Activated naive CD8-positive, alpha-beta T cell treated with anti-CD3 and anti-CD28 coated beads for 36 hours (primary cell): ENCODE measurements at places on chromosomes 16 and 17. TPM values are rescaled to one million over a fixed set of nuclear protein-coding genes. Genes with fewer than 3 reads are reported as not detected.

The TOP2A gene
- total RNA-seq: 244 TPM

- H3K27ac ChIP-seq: no peak overlapping the region
- no peak for DNase-seq
- H3K36me3 ChIP-seq: peaks cover 13% of the 10 kb centered on the region
Measured at GRCh38 chr17:19937522-19937921, 40.1 kb downstream of the AKAP10 start.

- no peak for DNase-seq
- no peaks in the 10 kb centered on the region for H3K36me3 ChIP-seq
- no peak overlapping the region for H3K27ac ChIP-seq
- peaks cover 4% of the 10 kb centered on the region for H3K4me1 ChIP-seq
- H3K4me3 ChIP-seq: no peak overlapping the region
Measured at GRCh38 chr17:15237106-15237425, 28.1 kb downstream of the PMP22 start.

DNA sequence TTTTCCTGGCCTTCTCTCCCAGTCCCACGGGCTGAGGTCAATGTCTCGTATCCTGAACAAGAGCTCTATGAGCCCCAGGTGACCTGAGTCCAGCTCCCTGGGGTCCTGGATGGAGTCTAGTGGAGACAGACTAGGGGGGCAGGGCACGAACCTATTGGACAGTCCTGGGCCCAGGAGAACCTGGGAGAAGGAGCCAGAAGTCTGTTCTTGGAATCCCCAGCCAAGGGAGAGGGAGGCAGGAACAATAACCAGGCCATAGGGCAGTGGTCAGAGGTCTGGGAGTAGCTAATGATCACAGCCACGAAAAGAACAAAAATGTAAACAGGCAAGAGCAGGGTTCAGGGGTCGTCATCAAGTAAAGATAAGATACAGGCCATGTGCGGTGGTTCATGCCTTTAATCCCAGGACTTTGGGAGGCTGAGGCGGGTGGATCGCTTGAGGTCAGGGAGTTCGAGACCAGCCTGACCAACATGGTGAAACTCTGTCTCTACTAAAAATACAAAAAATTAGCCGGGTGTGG lies 60.8 kb downstream of the COPRS start:
- H3K27ac ChIP-seq: no peak overlapping the region
- no peaks in the 10 kb centered on the region for H3K36me3 ChIP-seq
- no peak for DNase-seq

- H3K27ac ChIP-seq: no peak overlapping the region
- no peaks in the 10 kb centered on the region for H3K36me3 ChIP-seq
- peaks cover 4% of the 10 kb centered on the region for H3K4me1 ChIP-seq
- H3K4me3 ChIP-seq: no peak overlapping the region
- peaks cover 8% of the 10 kb centered on the region for H3K27me3 ChIP-seq
Measured at GRCh38 chr16:71537643-71538042, 11.4 kb downstream of the CHST4 start.

GRCh38 chr17:15955793-15956541 lies 11.0 kb downstream of the ADORA2B start:
- no peak overlapping the region for H3K4me3 ChIP-seq
- H3K27me3 ChIP-seq: no peaks in the 10 kb centered on the region
- H3K36me3 ChIP-seq: peaks cover 7% of the 10 kb centered on the region
- no peak overlapping the region for H3K27ac ChIP-seq

DNA sequence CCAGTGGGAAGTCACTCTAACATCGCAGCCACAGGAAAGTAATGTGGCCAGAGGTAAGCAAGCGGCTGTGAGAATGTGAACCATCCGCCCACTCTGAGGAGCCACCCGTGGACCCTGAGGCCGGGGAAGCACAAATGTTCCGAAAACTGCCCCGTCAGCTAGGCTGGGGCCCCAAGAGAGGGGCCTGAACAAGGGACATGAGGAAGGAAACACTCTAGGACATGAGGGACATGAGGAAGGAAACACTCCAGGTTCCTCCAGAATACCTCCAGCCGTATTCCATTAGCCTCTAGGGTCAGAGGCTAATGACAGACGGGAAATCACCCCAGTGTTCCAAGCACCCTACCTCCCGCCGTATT lies 317 bp downstream of the TEFM start:
- peaks cover 13% of the 10 kb centered on the region for H3K36me3 ChIP-seq
- DNase-seq: peak; percentile 27
- no peaks in the 10 kb centered on the region for H3K27me3 ChIP-seq
- peak overlapping the region; percentile 94 for H3K27ac ChIP-seq

DNA sequence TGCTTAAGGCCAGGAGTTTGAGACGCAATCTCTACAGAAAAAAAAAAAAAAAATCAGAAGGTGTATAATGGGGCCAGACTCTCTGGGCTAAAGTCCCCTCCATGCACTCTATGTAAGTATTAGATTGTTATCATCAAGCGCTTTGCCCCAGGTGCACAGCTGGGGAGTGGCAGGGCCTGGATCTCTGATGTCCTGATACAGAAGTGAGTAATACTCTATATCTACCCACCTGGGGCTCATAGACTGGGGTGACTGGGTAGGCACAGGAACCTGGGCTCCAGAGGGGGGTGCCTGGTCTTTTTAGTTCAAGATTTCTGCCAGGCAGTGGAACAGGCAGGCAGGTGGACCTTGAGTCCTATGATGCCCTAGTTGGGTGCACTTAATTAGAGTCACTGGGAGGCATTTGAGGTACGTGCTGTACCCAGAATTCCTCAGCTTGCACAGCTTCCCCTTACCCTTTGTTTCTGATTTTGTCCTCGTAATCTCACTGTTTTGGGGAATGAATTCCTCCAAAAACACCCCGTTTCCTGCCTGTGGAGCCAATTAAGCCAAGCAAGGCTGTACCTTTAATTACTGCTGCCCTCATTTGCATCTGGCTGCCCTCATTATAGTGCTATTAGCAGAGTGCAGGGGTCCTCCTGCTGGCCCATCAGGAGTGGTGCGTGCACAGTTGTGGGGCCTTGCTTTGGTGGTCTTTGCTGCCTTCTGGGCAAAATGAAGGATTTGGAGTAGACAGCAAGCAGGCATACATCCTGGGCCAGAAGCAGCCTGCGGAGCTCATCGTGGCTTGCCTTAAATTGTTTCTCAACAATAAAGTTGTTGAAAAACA lies 239.0 kb downstream of the SNX29 start:
- H3K36me3 ChIP-seq: peaks cover 20% of the 10 kb centered on the region
- H3K27me3 ChIP-seq: no peaks in the 10 kb centered on the region

- H3K4me1 ChIP-seq: no peaks in the 10 kb centered on the region
- no peak overlapping the region for H3K27ac ChIP-seq
- no peak for DNase-seq
- H3K27me3 ChIP-seq: no peaks in the 10 kb centered on the region
- no peak overlapping the region for H3K4me3 ChIP-seq
- peaks cover 10% of the 10 kb centered on the region for H3K36me3 ChIP-seq
Measured at GRCh38 chr16:72637306-72637705, 410.6 kb downstream of the ZFHX3 start.

The ABCC12 gene
- not detected for total RNA-seq

The C16orf95 gene
- total RNA-seq: 9.9 TPM

The GDE1 gene
- 24.0 TPM for total RNA-seq

DNA sequence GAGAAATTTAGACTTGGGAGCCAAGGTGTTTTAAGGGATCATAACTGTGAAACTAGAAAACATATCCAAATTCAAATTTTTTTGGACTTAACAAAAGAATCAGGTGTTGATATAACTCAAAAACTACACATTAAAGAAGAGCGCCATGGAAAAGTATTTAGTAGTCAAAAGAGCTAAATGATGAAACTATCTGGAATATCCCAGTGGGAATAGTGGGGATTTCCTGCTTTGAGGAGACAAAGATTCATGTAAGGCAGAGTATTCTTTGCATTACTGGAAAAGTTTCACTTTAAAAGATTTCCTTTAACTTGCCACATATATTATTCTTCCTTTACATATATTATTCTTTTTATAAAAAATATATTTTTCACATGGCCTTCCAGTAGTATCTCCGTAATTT lies 40.3 kb upstream of the VPS4A start:
- DNase-seq: no peak
- H3K4me1 ChIP-seq: no peaks in the 10 kb centered on the region
- no peaks in the 10 kb centered on the region for H3K27me3 ChIP-seq
- H3K27ac ChIP-seq: no peak overlapping the region
- H3K4me3 ChIP-seq: no peak overlapping the region
- peaks cover 3% of the 10 kb centered on the region for H3K36me3 ChIP-seq

The FZD2 gene
- total RNA-seq: not detected

GRCh38 chr17:29124135-29124924 lies 55.9 kb downstream of the MYO18A start:
- DNase-seq: peak; percentile 29
- H3K4me1 ChIP-seq: no peaks in the 10 kb centered on the region
- peaks cover under 1% of the 10 kb centered on the region for H3K36me3 ChIP-seq
- H3K27ac ChIP-seq: no peak overlapping the region
- H3K27me3 ChIP-seq: no peaks in the 10 kb centered on the region

The ATPAF2 gene
- 33.3 TPM for total RNA-seq

The C16orf74 gene
- 1.5 TPM for total RNA-seq

The AATK gene
- total RNA-seq: 0.21 TPM

- no peak overlapping the region for H3K27ac ChIP-seq
- DNase-seq: no peak
- H3K36me3 ChIP-seq: no peaks in the 10 kb centered on the region
- H3K4me3 ChIP-seq: no peak overlapping the region
- peaks cover 28% of the 10 kb centered on the region for H3K27me3 ChIP-seq
Measured at GRCh38 chr16:55938126-55938525, 63.0 kb upstream of the CES5A start.

The ANKFN1 gene
- total RNA-seq: not detected

DNA sequence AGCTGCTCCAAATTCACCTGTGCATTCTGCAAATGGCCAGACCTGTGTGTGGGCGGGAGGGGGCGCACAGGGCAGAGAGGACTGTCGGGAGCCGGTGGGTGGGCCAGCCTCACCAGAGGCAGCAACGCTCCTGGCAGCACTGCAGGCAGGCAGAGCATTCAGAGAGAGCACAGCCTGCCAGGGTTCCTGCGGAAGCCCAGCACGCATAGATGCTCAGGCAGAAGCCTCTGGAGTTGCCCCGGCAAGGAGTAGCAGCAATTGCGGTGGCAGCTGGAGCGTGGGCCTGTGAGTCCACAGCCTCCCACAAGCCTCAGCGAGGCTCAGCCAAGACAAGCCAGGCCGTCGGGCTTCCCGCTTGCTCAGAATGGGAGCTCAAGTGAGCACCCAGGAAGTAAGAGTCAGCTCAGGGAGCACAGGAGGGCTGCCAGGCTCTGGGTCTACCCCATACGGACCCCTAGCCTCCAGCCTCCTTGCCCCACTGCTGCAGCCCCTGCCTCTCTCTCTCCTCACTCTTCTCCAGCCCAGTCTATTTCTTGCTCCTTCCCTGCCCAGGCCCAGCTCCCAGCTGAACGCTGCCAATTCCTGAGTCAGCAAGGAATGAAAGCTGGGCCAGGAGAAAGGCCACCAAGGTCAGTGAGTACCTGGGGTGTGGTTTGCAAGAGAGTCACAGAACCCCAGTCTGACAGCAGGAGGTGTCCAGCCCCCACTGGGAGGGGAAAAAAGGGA lies 9.6 kb downstream of the EMC6 start:
- no peak overlapping the region for H3K4me3 ChIP-seq
- no peaks in the 10 kb centered on the region for H3K36me3 ChIP-seq
- peaks cover 5% of the 10 kb centered on the region for H3K4me1 ChIP-seq
- H3K27ac ChIP-seq: no peak overlapping the region
- no peak for DNase-seq

The TPSB2 gene
- not detected for total RNA-seq

The PITPNM3 gene
- 0.72 TPM for total RNA-seq

GRCh38 chr17:78774956-78775571 lies 7.0 kb downstream of the CYTH1 start:
- peak overlapping the region; percentile 87 for H3K4me3 ChIP-seq
- H3K36me3 ChIP-seq: peaks cover 34% of the 10 kb centered on the region
- peaks cover 65% of the 10 kb centered on the region for H3K4me1 ChIP-seq
- peak overlapping the region; percentile 97 for H3K27ac ChIP-seq

The WDR90 gene
- 86.0 TPM for total RNA-seq

- DNase-seq: no peak
- peak overlapping the region; percentile 39 for H3K27ac ChIP-seq
- peaks cover 8% of the 10 kb centered on the region for H3K36me3 ChIP-seq
Measured at GRCh38 chr16:10297341-10298006, 88.4 kb upstream of the ATF7IP2 start.

GRCh38 chr16:59319871-59320270 lies 585.8 kb upstream of the GOT2 start:
- no peaks in the 10 kb centered on the region for H3K27me3 ChIP-seq
- H3K4me3 ChIP-seq: no peak overlapping the region
- H3K36me3 ChIP-seq: no peaks in the 10 kb centered on the region
- no peak overlapping the region for H3K27ac ChIP-seq
- DNase-seq: no peak

GRCh38 chr17:69434164-69434579 lies 19.7 kb downstream of the MAP2K6 start:
- H3K27me3 ChIP-seq: no peaks in the 10 kb centered on the region
- H3K27ac ChIP-seq: peak overlapping the region; percentile 27
- peaks cover 28% of the 10 kb centered on the region for H3K4me1 ChIP-seq
- H3K36me3 ChIP-seq: peaks cover 10% of the 10 kb centered on the region

The MFSD6L gene
- not detected for total RNA-seq

DNA sequence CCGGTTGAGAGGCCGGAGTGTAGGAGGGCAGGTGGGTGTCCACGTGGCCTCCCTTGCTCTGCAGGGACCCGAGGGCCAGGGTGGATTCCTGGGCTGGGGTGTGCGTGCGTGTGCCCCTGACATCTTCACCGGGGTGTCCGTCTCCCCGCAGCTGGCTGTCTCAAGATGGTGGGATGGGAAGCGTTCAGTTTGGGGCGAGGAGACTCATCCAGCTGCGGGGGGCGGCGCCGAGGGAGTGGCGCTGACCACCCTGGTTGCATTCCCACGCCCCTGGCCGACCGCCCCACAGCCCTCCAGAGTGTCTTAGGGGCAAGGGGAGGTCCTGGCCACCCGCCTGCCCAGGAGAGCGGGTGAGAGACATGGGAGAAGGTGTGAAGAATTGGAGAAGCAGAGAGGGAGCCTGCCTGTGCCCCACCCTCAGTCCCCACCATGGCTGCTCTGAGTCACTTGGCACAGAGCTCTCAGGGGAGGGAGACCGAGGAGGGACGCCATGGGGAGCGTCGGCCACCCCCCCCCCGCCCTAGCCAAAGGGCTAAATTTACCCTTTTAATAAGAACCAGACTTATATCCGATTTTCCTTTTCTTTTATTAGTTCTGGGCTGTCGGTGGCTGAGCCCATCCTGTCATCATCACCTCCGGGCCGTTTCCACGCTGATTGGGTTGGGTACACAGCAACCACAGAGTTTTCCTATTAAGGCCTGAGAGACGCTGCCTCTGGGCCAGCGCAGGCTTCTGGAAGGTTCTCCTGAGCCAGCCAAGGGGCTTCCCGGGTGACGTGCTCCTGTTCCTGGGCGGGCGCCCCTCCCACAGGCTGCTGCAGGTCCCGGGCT lies 22.0 kb downstream of the BAHCC1 start:
- DNase-seq: no peak
- H3K27ac ChIP-seq: no peak overlapping the region
- peaks cover 9% of the 10 kb centered on the region for H3K4me1 ChIP-seq
- no peak overlapping the region for H3K4me3 ChIP-seq
- H3K27me3 ChIP-seq: no peaks in the 10 kb centered on the region

The CDK5RAP3 gene
- 168 TPM for total RNA-seq

- no peak for DNase-seq
- no peak overlapping the region for H3K27ac ChIP-seq
- H3K4me3 ChIP-seq: no peak overlapping the region
- H3K4me1 ChIP-seq: no peaks in the 10 kb centered on the region
- no peaks in the 10 kb centered on the region for H3K36me3 ChIP-seq
Measured at GRCh38 chr16:82464187-82464586, 162.6 kb upstream of the CDH13 start.

- no peak for DNase-seq
- H3K27ac ChIP-seq: no peak overlapping the region
- no peaks in the 10 kb centered on the region for H3K36me3 ChIP-seq
- H3K4me3 ChIP-seq: no peak overlapping the region
- peaks cover 30% of the 10 kb centered on the region for H3K4me1 ChIP-seq
Measured at GRCh38 chr17:32102646-32103186, 39.6 kb upstream of the RHOT1 start.
